ENCODE measurements at places on chromosomes 6 and 20. TPM values are rescaled to one million over a fixed set of nuclear protein-coding genes. Genes with fewer than 3 reads are reported as not detected.
A peak's percentile ranks its signal among the peaks of the same experiment; 100 is the strongest.

- no peak for DNase-seq
These were observed 367.4 kb downstream of the CD109 start for GRCh38 chr6:74063391-74063790.

- no peak for DNase-seq
These were observed 6.8 kb upstream of the ARMC2 start for GRCh38 chr6:108841377-108841855.

GRCh38 chr20:21147593-21147992, 21.7 kb downstream of the KIZ start:
- no peak for DNase-seq

DNA sequence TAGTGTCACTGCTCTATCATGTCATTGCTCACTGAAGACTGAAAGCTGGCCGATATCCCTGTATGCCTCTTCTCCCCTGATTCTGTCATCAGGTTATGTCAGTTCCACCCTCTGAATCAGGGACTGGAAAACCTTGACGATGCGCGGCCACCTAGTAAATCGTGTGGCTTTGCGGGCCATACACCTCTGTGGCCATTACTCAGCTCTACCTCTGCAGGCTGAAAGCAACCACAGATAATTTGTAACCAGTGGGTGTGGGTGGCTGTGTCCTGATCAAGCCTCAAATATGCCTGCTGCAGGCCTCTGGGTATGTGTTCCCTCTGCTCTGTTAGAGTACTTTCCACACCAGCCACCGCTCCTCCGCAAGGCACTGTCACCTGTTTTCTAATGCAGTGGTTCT, 105.2 kb downstream of the GMPR start:
- no peak for DNase-seq

DNA sequence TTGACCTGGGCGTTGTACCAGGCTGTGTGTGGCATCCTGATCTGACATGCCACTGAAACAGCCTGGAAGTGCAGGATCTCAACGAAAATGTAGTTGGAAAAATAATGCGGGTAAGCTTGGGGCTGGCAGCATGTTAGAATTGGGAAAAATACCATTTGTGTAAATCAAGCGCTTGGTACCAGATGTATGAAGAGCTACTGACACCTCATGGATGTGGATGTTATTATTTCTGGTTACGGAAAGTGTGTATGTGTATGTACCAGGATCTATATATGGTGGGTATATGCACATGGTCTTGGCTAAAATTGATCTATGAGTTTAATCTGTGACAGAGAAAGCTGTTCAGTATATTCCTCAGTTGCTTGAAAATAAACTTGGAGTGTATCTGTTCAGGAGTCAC, 22.7 kb downstream of the HIVEP1 start:
- no peak for DNase-seq

DNA sequence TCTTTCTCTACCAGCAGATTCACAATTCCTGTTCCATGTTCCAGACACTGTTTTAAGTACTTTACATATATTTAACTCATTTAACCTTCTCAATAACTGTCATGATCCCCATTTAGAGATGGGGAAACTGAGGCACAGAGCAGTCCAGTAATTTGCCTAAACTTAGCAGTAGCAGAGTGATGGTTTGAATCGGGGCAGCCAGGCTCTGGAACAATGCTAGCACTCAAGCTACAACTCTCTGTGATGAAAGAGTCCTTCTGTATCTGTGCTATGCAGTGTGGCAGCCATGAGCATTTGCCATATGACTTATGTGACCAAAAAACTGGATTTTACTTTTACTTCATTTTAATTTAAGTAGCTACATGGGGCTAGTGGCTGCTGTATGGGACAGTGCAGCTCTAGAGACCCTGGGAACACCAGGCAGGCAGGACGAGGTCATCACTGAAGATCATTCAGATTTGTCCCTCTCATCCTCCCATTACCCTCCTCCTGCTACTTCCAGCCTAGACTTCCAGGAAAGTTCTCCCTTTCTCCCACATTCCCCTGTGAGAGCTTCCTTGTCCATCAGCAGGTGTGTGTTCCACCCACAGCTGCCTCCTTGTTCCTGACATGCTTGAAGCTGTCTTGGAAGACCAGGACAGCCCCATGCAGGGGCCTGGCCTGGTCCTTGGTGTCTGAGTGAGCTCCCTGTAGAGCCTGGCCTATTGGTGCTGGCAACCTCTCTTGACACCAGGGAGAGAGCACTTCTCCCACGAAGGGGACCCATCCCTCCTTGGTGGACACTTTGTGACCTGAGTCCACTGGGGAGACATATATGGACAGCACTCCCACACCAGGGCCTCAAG, 157.0 kb downstream of the MRPL14 start:
- DNase-seq: no peak

DNA sequence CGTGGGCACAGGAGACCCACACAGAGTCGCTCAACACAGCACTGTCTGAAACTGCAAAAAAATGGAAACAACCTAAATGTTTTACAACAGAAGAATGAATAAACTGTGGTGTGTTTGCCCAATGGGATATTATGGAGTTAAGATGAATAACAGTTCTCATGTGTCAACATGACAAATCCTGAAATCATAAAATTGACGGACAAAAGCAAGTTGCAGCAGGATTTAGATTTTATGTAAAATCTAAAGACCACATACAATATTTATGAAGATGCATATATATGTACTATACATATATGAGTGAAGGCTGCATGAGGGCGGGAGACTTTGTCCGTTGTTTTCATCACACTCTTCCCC, 79.7 kb downstream of the GRM4 start:
- DNase-seq: no peak

DNA sequence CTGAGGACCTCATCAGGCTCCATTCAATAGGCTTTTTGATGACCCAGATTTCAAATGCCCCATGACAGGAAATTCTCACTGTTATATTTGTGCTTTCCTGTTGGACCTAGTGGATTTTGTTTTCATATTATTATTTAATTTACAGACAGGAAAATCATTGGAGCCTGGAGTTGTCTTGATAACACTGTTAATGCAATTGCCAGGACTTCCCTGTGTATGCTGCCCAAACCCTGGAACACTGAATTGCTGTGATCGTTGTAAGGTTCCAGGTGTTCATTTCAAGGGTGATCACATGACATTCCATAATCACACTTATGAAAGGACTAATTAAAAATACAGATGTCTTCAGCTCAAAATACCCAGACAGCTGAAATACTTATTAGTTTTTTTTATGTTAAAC, 783.2 kb downstream of the DHX35 start:
- DNase-seq: no peak

GRCh38 chr20:21053002-21053762, 53.0 kb downstream of the LINC00237 start:
- no peak for DNase-seq

DNA sequence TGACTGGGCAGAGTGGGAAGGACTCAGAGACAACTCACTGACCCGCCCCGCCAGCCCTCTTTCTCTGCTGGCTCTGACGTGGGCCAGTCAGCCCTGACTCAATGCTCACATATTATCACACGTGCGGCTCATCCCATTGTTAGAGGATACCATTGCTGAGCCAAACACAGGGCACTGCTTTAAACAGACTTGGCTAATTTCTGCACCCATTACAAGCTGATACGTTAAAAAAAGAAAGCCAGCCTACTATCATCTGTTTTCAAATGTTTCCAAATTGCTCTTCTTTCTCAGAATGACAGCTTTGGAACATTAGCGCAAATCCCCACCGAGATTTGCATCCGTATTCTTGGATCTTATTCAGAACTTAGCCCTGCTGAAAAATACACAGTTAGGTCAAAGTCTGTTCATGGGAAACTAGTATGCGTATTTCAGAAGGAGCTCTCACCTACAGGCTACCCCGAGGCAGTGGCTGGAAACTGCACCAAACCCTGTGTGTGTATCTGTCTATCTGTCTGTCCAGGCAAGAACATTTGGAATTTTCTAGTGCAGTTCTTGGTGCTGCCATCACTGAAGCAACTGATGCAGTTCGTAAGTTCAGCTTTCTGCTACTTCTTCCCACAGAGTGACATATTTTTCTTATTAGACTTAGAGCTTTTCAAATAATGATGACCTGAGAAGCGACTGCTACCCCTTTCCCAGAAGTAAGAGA, 32.8 kb downstream of the RAMACL start:
- DNase-seq: no peak

- no peak for DNase-seq
These were observed 5.7 kb upstream of the PXDC1 start for GRCh38 chr6:3757241-3757641.

- DNase-seq: no peak
These were observed 15.5 kb upstream of the BMP7 start for GRCh38 chr20:57281900-57282299.

GRCh38 chr6:18451756-18452155, 64.6 kb downstream of the RNF144B start:
- DNase-seq: no peak

GRCh38 chr6:113318575-113318917, 538.6 kb upstream of the MARCKS start:
- DNase-seq: no peak

- DNase-seq: peak; percentile 63
These were observed 161.6 kb upstream of the TNFAIP3 start for GRCh38 chr6:137705160-137706082.

DNA sequence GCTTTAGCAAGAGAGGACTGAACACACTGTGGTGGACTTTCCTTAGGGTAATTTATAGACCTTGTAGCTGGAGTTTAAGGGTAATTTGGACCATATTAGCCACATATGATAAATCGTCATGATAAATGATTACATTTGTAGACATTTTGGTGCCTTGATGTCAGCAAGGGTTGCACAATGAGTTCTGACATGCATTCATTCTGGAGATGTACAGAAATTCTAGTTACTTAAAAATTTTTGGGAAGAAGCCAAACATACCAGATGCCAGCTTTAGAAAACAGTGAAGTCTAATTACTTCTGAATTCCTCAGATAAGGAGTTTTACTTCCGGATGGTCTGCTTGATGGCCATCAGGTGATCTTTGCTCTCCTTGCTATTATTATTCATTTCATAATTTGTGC, 653.1 kb downstream of the TBC1D32 start:
- DNase-seq: no peak

- no peak for DNase-seq
These were observed 173.5 kb upstream of the SNX9 start for GRCh38 chr6:157649311-157650260.

- no peak for DNase-seq
These were observed 79.2 kb downstream of the EPM2A start for GRCh38 chr6:145656128-145656527.

DNA sequence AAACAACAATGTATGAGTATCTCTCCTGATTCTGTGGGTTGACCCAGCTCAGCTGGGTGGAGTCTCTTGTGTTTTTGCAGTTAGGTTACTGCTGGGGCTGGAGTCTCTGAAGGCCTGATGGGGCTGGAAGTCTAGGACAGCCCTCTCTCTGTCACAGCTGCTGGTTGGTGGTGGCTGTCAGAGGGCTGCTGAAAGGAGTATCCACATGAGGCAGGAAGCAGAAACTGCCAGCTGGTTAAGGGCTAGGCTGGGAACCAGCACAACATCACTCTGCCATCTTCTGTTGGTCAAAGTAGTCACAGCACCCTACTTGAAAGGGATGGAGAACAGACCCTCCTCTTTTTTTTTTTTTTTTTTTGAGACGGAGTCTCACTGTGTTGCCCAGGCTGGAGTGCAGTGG, 10.0 kb upstream of the PACSIN1 start:
- DNase-seq: no peak

- DNase-seq: no peak
These were observed 381.9 kb upstream of the EPHA7 start for GRCh38 chr6:93801101-93801847.

DNA sequence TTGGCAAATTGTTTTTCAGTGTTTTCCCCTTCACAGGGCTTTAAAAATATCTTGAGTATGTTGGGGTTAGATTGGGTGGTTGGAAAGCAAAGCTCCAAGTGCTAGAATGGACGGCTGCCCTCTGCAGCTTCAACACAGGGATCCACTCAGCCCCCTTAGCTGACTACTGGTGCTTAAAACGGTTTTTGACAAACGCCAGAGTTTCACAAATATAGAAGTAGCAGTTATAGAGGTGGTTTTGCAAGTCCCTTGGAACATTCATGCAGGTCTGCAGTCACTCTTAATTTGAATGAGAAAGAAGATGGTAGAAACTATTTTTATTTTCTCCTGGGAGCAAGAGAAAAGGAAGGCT, 175.9 kb downstream of the ARID1B start:
- DNase-seq: no peak

GRCh38 chr6:44063561-44064059, 63.6 kb downstream of the MRPL14 start:
- DNase-seq: no peak

Gene ZKSCAN3
- 0.61 TPM for total RNA-seq

Gene MLN
- total RNA-seq: not detected

Gene FAM120B
- total RNA-seq: 25.3 TPM

Gene TNXB
- 13.8 TPM for total RNA-seq

Gene SAMD10
- total RNA-seq: 8.6 TPM

Gene BPIFB1
- total RNA-seq: not detected

Gene CPNE5
- 0.49 TPM for total RNA-seq

Gene GPSM3
- total RNA-seq: 154 TPM

Gene RIN2
- total RNA-seq: not detected
